Stimulated activated CD8-positive, alpha-beta memory T cell treated with anti-CD3 and anti-CD28 coated beads, Interleukin-15, amount 100 ng/mL, for 1 hour (primary cell): ENCODE measurements at places on chromosomes 1 and 21.

DNA sequence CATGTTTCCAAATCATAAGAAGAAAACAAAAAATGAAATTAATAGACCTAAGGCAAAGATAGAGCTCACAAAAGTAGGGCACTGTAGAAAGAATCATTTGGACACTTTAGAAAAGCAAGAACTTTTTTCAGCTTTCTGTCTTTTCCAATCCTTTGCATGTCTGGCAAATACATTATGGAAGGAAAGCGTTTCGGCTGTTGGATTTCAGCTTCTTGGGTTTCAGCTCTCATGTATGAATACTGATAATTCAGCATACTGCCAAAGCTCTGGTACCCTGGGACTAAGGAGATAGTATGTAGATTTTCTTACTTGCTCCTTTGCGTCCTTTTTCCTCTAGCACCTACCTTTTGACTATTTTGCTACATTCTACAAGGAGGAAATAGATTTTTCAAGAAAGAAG, 375.9 kb downstream of the BRINP3 start:
- DNase-seq = no peak

DNA sequence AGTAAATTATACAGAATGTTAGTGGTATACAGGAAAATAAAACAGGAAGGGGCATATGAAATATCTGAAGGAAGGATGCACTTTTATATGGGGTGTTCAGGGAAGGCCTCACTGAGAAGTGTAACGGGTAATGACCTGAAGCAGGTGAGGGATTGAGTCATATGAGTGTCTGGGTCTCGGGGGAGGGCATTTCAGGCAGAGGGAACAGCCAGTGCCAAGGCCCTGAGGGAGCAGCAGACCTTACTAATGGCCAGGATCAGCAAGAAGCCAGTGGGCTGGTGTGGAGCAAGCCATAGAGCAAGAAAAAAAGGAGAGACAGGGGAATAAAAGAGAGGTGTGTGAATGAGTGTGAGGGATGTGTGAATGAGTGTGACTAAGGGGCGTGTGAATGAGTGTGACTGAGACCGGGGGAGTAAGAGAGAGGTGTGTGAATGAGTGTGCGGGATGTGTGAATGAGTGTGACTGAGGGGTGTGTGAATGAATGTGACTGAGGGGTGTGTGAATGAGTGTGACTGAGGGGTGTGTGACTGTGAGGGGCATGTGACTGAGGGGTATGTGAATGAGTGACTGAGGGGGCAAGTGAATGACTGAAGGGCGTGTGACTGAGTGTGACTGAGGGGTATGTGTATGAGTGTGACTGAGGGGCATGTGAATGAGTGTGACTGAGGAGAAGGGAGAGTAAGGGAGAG, 107.2 kb downstream of the GLIS1 start:
- no peak for DNase-seq

GRCh38 chr1:85122169-85122568, 73.9 kb upstream of the MCOLN3 start:
- DNase-seq = no peak

DNA sequence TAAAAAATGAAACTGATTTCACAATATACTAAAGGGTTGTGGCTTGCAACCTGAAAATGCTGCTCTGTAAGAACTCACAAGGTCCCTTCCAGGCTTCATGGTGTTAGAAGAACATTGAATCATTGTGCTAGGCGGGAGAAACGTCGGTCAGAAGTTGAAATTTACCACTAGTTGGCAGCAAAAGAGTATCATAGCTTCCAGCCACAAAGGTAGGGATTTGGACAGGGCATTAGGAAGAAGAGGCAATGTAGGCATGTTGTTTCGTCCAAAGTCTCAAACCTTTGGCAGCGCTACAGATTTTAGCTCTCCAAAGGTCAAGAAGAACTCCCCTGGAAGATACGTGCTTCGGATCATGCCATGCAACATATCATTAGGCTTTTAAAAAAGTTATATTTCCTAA, 62.5 kb upstream of the ZP4 start:
- no peak for DNase-seq

DNA sequence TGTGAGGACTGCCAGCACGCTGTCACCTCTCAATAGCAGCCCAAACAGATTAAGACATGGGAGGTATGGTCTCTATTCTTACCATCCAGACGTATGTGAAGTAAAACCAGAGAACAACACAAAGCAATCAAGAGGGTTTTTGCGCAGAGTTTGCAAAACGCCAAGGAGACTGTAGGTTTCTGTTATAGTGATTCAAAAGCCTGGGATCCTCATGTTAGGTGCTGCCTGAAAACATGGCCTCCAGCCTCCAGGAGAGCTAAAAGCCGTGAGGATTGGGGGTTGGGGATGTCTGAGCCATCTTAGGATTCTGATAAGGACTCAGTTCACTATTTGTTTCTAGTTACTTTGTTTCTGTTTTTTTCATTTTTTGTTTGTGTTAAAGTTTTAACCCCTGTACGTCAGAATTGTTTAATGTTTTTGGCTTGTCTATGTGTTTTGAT, 4.2 kb upstream of the CCT8 start:
- DNase-seq = no peak

- no peak for DNase-seq
These were observed 45.7 kb downstream of the DMRTB1 start for GRCh38 chr1:53504901-53505300.

- DNase-seq = no peak
These were observed 60.6 kb downstream of the WNT9A start for GRCh38 chr1:227886993-227887696.

GRCh38 chr1:84345220-84345619, 43.7 kb downstream of the SAMD13 start:
- no peak for DNase-seq

DNA sequence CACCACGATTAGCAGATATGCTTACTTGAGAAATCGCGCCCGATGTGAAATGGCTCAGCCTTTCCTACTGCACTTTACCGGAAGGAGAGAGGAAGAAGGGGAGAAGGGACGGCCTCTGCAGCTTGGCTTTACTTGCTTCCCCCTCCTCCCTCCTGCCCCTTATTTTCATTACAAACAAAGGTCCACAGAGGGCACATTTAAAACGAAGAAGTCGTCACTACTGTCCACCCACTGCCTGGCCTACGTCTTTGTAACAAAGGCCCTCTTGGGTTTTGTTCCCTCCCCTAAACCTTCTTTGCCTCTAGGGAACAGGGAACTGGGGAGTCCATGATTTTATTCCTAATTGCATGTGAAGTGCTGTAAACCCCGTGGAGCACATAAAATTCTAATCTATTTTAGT, 308.5 kb downstream of the LMX1A start:
- no peak for DNase-seq

GRCh38 chr1:11964656-11965055, 15.6 kb upstream of the MFN2 start:
- no peak for DNase-seq

DNA sequence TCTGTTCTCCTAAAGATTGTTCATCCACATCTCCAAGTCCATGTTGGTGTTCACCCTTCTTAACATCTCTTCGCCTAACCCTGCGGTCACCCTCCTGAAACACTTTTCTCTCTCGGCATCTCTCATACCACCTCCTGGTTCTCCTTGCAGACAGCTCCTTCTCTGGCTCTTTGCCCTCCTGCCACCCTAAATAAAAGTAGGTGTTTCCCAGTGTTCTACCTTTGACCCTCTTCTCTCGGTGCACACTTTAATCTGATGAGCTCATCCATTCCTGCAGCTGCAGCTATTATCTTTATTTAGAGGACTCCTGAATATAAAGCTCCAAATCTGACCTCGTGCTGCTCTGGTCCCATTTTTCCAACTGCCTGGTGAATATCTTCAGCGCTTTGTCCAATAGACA, 126.9 kb downstream of the TMEM53 start:
- no peak for DNase-seq

DNA sequence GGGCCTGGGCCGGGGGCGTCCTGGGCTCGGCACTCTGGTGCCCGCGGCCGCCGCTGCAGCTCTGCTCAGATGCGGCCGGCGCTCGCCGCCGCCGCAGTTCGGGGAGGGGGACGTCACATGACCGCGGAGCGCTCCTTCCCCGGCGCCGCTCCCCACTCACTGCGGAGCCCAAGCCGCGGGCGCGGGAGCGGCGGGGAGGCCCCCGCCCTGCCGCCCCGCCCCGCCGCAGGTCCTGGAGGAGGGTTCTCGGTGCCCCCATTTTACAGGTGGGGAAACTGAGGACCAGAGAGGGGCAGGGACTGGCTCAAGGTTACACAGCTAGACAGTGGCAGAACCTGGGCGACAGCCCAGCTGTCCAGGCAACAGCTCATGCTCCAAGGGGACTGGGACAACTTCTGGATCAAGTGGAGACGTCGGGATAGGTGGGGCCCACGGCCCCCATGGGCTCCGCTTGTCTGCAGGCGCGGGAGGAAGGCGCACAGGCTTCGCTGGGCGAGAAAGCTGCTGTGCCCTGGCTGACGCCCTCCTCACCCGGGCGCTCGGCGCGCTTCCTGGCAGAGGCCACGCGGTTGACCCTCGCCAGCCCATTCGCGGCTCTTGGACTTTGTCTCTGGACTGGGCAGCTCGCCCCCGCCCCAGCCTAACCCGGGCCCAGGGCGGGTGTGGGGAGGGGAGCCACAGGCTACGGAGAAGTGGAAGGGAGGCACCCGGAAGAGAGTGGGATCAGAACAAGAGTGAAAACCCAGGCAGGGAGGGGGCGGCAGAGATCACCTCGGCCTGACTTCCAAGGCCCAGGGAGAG, at the start of gene RAP1GAP:
RAP1GAP (minus strand) TSS at position 100 of the 801 bp plus-strand sequence. CDS start 49,325 bp downstream, outside the sequence.
- no peak for DNase-seq

DNA sequence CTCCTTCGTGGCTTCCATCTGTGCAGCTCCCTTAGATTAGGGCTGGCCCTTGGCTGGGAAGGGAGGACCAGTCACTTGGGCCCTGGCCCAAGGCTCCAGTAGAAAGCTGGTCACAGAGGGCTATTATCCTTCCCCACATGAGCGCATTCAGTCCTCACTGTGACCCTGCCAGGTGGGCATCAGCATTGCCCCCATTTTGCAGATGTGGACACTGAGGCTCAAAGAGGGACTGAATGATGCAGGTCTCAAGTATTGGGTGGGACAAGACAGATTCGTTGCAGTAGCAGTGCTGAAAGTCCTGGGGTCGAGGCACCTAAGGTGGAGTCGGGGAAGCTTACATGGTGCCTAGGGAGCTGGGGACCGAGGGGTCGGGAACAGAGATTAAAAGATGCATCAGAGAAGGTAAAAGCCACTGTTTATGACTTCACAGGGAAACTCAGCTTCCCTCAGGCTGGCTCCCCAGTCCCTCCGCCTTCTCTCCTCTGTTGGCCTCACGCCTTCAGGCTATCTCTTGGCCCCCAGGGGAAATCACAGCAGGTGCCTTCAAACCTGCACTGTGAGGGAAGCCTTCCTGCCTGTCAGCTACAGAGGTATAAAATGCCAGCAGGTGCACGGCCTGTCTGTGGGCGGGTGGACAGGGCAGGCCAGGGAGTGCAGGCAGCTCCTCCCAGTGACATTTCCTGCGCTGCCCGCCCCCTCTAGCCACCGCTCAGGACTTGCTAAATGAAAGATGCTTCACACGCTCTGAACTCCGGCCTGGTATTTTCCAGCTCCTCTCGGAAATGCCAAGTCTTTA, 178.4 kb downstream of the GRIK3 start:
- DNase-seq = no peak

- no peak for DNase-seq
These were observed 21.9 kb downstream of the KIAA1614 start for GRCh38 chr1:180934563-180934962.
